ENCODE measurements at places on chromosomes 3 and 15.

- no peak for DNase-seq
These were observed 133.3 kb downstream of the EPHB1 start for GRCh38 chr3:134928392-134928791.

GRCh38 chr3:18989237-18989795 lies 159.0 kb upstream of the KCNH8 start:
- DNase-seq, result no peak

DNA sequence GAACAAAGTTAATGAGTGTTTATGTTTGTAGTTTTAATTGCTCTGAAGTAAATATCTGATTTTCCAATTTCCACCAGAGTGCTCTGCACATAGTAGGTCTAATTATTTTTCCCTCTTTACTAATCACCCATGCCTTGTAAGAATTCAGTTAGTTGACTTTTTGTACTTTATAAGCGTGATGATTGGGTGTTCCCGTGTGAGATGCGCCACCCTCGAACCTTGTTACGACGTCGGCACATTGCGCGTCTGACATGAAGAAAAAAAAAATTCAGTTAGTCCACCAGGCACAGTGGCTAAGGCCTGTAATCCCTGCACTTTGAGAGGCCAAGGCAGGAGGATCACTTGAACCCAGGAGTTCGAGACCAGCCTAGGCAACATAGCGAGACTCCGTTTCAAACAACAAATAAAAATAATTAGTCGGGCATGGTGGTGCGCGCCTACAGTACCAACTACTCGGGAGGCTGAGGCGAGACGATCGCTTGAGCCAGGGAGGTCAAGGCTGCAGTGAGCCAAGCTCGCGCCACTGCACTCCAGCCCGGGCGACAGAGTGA lies 507 bp upstream of the VHL start:
- no peak for DNase-seq

GRCh38 chr3:114460459-114460858 lies 166.6 kb downstream of the TIGIT start:
- DNase-seq, result no peak

DNA sequence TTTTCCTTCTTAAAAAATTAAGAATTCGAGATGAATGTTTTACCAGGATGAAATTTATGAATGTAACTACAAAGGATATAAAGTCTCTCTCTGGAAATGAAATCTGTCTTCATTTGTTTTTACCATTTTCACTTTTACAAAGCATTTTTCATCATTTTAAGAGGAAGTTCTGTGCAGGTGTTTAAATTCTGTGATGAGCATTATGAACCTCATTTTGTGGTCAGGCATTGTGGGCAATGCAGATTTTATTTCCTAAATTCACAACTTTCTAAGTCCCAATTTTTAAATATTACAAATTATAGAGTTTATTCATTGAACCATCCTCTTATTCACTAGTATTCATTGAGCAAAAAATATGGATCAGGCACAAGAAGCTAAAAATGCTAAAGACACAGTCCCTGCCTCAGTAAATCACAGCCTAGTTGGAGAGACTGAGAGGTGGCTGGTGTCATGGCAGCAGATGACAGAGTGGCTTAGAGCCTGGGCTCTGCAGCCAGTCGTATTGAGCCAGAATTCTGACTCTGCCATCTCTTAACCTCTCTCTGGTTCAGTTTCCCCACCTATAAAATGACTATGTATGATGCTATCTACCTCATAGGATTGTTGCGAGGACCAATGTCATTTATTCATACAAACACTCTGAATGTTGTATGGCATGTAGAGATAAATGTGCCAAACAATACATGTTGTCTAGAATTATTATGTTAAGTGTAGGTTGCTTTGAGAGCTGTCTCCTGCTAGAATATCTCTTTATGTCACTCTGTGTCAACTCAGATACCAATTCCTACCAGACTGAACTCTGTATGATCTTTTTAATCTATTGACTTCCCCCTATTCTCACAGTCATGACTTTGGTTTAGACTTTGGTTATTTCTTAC lies 7.5 kb upstream of the TGFBR2 start:
- no peak for DNase-seq

GRCh38 chr3:118272991-118273390 lies 761.7 kb downstream of the IGSF11 start:
- no peak for DNase-seq

DNA sequence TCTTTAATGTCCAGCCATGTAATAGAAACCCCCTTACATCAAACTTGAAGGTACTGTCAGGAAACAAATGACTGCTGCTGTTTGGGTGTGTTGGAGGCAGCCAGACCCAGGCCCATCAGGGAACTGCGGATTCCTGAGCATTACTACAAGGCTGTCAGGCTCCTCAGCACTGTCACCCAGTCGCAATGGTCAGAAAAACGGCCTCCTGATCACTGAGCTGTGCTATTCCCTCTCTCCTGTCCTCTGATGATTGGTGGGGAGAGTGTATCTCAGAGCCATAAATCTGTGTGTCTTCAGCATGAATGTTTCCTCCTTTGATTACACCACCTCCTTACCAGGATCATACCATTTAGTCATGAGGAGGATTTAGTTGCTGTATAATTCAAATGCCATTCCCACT lies 135.2 kb upstream of the GADL1 start:
- DNase-seq, result no peak

DNA sequence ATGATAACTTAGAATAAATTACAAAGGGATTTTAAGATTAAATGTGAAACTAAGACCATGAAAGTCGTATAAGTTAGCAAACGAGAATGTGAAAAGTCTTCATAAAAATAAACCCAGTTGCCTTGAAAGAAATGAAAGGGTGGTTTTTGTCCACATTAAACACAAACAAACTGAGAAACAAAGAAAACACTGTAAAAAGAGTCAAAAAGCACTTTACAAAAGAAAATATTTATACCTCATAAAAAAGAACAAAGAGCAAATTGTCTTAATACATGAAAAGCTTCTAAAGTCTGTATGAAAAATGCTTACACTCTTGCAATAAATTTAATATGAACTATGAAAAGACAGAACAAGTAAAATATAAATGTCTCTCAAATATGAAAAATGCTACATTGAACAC lies 865.9 kb upstream of the CADM2 start:
- no peak for DNase-seq

- DNase-seq, result no peak
These were observed 109.9 kb upstream of the RAP2B start for GRCh38 chr3:153052096-153052460.

- no peak for DNase-seq
These were observed 95.1 kb downstream of the BDH1 start for GRCh38 chr3:197460639-197461038.

DNA sequence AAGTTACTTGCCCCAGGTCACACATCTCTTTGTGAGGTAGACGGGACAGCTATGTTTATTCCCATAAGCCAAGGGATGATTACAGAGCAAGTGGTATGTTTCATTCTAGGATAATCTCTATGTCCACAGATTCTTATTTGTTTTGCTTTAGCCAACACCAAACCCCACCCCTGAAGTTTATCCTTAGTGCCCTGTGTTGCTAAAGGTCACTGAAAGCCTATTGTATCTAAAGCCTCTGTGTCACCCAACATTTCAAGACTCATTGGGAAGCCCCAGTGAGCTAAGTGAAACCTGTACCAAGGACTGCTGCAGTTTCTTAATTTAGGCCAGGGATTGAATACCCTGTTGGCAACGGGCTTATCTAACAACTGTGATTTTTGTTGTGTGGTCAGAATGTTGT lies 135.6 kb downstream of the ADAMTS9 start:
- DNase-seq, result no peak

DNA sequence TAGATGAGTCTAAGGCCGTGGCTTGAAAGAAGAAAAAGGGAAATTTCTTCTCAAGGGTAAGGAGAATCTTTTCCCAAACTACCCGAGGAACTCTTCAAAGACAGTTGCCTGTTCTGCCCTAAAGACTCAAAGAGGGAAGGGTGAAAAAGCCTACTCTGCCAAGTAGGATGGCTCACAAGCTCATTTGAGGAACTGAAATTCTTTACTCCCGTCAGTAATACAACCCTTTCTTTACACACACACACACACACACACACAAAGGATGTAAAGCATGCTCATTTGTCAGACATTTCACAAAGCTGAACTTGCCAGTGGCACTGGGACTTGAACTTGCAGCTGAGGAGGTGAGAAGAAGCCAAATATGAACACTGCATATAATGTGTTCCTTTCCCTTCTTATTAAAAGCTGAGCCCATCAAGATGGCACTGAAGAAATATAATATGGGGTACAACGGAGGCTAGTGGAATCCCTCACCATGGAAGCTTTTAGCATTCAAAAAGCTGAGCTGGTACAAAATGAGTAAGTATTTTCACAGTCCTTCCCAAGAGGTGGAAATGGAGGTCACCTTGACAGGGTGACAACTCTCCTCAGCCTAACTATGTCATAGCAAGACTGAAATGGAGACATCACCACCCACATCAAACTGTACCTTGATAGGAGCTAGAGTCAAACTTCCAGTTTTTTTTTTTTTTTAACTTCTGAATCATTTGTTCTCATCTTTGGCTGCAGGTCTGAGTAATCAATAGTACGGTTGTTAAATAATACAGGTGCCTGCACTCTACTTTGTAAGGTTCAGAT lies 57.6 kb downstream of the TAFA4 start:
- no peak for DNase-seq

DNA sequence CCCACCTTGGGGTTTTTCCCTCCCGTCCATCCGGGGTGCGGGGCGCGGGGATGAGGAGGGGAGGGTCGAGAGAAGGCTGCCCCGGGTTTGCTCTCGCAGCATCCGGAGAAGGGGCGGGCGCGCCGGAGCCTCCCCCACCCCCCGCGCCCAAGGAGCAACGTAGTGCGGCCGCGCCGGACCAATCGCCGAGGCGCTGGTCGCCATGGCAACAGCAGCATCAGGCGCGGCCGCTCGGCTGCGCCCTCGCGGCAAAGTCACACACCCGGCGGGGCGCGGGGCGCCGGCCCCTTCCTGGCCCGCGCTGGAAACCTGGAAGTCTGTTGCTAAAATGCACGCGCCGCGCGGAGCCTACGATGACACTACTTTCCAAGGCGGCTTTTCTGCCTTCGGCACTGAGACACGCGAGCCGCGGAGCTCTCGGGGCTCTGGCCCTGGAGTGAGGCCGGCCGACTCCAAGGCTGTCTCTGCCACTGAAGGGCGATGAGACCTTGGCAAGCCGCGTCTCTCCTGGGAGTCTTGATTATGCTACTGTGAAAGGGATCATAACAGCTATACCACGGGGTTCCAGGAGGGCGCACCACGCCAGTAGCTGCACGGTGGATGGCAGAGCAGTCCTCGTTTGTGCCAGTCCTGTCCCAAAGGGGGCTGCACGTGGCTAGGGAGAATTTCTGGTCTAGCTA lies at the start of gene IQSEC1:
Gene IQSEC1 (minus strand): TSS at position 104 of the 680 bp plus-strand sequence. CDS start 415 bp downstream, outside the sequence.
- peak; percentile 22 for DNase-seq

GRCh38 chr3:49661281-49661680 lies 12.9 kb upstream of the APEH start:
- no peak for DNase-seq

DNA sequence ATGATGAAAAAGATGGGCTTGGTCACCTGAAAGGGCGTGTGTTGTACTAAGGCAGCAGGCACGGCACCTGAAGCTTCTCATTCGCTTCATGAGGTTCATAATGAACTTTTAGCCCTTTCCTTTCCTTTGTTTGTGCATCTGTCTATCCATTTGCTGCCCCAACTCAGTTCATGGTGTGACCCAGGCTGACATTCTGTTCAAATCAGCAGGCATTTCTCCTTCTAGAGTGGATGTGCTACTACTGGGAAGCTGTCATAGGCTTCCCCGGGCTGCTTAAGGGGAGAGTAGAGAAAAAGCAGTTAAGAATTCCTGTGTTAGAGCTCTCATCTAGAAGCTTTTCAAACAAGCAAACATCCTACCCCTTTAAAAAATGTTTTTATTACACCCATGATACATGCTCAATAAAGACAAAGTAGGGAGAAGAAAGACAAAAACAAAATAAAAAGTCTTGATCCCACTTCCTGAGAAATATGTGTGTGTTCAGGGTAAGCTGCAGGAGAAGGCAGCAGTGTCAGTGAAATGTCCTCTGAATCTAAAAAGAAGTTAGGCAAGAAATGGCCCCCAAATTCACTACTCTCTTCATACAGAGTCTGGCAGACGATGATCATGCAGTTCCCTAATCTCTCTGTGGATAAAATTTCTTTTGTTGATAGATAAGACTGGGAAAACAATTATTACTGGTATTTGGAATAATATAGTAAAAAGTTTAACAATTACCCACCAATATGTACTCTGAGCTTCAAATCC lies 136.9 kb upstream of the PFN2 start:
- no peak for DNase-seq

GRCh38 chr3:127263586-127264231 lies 24.1 kb downstream of the PRR20G start:
- no peak for DNase-seq

DNA sequence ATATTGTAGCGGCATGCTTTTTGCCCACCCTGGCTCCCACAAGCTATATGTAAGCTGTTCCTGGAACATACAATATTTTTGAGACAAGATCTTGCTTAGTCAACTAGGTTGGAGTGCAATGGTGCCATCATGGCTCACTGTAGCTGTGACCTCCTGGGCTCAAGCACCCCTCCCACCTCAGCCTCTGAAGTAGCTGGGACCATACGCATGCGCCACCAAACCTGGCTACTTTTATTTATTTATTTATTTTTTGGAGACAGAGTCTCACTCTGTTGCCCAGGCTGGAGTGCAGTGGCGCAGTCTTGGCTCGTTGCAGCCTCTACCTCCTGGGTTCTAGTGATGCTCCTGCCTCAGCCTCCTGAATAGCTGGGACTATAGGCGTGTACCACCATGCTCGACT lies 6.7 kb upstream of the SQOR start:
- DNase-seq, result no peak

- DNase-seq, result no peak
These were observed 11.8 kb upstream of the C3orf70 start for GRCh38 chr3:185164428-185165217.

GRCh38 chr15:70094690-70095311 lies 2.9 kb downstream of the TLE3 start:
- no peak for DNase-seq

DNA sequence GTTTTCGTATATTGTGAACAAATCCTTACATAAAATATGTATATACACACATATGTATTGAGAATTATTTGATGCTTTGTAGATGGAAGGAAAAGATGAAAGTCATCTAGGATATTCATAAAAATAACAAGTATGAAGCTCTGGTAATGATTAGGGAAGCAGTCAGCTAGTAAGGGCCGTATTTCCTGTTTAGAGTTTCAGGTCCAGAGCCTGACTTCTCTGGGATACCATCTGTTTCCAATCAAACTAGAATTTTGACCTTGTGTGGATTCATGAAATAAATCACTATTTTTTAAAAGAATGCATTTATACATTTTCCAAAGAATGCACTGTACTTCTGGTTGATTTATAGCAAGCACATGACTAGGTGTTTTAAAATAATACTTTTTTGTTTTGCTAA lies 156.1 kb upstream of the CGNL1 start:
- DNase-seq, result no peak

- no peak for DNase-seq
These were observed 10.6 kb upstream of the SLC25A36 start for GRCh38 chr3:140931016-140931454.

- no peak for DNase-seq
These were observed 18.9 kb downstream of the CX3CR1 start for GRCh38 chr3:39260957-39261356.

GRCh38 chr15:37537802-37538201 lies 396.6 kb upstream of the TMCO5A start:
- DNase-seq, result no peak

All from activated CD8-positive, alpha-beta memory T cell treated with anti-CD3 and anti-CD28 coated beads for 1 hour (primary cell).